ENCODE measurements at places on chromosomes 16 and 17. TPM values are rescaled to one million over a fixed set of nuclear protein-coding genes. Genes with fewer than 3 reads are reported as not detected.
A peak's percentile ranks its signal among the peaks of the same experiment; 100 is the strongest.

The ADGRG3 gene
- 57.3 TPM for total RNA-seq

The SULT1A2 gene
- total RNA-seq = not detected

The OTOP2 gene
- not detected for total RNA-seq

The PRSS36 gene
- total RNA-seq = 2.1 TPM

The KRTAP4-3 gene
- not detected for total RNA-seq

The ELMO3 gene
- total RNA-seq = 2.3 TPM

The RASD1 gene
- 2.4 TPM for total RNA-seq

The ASB16 gene
- total RNA-seq = not detected

The MMP25 gene
- 5.6 TPM for total RNA-seq

The CDC27 gene
- total RNA-seq = 87.3 TPM

DNA sequence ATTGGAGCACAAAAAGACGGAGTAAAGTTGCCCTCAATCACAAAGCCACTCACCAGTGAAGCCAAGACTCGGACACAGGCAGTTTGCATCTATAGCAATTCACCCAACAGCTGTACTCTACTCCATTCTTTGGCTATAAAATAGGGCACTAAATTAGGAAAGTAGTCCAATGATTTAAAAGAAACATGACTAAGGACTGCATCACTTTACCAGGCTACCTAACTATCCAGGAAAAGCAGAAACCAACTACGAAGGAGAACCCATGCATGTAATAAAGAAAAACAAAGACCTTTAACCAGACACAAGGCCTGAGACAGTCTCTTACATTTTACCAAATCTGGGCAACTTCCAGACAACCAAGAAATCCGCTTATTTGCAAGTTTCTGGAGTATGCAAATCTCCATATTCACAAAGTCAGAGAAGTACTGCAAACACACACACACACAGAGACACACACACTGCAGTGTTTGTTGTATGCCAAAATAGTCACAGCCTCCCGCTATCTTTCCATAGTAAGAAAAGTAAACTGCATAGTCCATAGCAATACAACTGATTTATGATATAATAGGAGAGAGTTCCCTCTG lies 59.8 kb downstream of the CDH11 start:
- DNase-seq = no peak
- no peaks in the 10 kb centered on the region for H3K4me1 ChIP-seq
- H3K36me3 ChIP-seq = no peaks in the 10 kb centered on the region
- H3K27ac ChIP-seq = no peak overlapping the region
- no peaks in the 10 kb centered on the region for H3K27me3 ChIP-seq
- no peak overlapping the region for H3K4me3 ChIP-seq

DNA sequence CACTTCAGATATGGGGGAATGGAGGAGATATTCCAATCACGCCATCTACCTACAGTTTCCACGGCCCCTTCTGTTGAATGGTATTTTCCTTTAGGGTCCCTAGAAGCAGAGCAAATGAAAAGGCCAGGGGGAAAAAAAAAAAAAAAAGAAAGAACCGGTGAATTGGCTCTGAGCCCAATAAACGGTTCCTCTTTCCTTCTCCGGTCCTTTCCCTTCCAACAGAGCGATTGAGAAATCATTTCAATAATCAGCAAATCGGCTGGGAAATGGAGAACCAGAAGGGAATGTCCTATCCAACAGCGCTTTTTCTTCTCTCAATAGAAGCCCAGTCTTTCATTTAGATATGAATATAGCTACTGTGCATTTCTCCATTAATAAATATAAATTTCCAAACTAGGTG lies 26.8 kb upstream of the HOXB13 start:
- H3K4me3 ChIP-seq = no peak overlapping the region
- H3K36me3 ChIP-seq = no peaks in the 10 kb centered on the region
- H3K27ac ChIP-seq = no peak overlapping the region
- H3K4me1 ChIP-seq = peaks cover 13% of the 10 kb centered on the region
- peaks cover 53% of the 10 kb centered on the region for H3K27me3 ChIP-seq

DNA sequence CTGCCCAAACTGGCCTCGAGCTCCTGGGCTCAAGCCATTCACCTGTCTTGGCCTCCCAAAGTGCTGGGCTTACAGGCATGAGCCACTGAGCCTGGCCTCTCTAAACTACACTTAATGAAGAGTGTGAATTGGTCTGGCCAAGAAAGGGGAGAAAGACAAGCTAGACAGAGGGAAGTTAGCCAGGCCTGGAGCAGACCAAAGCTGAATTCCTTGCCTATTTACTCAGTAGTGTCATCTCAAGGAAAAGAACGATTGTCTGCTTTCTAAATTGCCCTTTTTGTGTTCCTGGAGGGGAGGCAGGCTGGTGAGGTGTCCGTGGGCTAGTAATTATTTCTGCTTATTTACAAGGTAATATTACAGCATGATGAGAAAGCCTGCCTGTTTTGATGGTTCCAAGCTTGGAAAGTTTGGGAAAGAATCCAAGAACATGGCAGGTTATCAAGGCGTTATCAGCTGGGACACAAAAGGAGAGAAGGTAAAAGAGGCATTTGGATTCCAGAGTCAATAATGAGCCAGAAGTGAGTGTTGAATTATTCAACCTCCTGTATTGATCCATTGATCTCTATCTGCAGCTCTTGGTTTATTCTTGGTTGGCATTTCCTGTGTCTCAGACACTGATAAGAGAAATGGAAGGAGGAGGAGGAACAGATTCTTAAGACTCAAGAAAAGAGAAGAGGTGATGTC lies 6.3 kb upstream of the CBFB start:
- no peaks in the 10 kb centered on the region for H3K36me3 ChIP-seq
- no peaks in the 10 kb centered on the region for H3K27me3 ChIP-seq
- no peak overlapping the region for H3K27ac ChIP-seq
- DNase-seq = no peak
- no peak overlapping the region for H3K4me3 ChIP-seq

DNA sequence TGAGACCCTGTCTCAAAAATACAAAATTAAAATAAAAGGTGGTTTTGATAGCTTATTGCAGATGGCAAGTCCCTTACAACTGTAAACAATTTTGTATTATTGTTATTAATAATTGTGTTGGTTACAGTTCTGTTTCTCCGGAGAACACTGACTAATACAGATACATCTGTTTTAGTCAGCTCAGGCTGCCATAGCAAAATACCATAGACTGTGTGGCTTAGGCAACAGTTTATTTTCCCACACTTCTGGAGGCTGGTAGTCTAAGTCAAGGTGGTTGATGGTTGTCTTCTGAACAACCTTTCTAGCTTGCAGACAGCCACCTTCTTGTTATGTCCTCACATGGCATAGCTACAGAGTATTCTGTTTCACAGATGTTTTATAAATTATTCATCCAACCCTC lies 14.2 kb upstream of the IL21R start:
- H3K36me3 ChIP-seq = no peaks in the 10 kb centered on the region
- H3K4me3 ChIP-seq = no peak overlapping the region
- no peaks in the 10 kb centered on the region for H3K27me3 ChIP-seq
- DNase-seq = no peak
- no peak overlapping the region for H3K27ac ChIP-seq
- peaks cover 27% of the 10 kb centered on the region for H3K4me1 ChIP-seq

DNA sequence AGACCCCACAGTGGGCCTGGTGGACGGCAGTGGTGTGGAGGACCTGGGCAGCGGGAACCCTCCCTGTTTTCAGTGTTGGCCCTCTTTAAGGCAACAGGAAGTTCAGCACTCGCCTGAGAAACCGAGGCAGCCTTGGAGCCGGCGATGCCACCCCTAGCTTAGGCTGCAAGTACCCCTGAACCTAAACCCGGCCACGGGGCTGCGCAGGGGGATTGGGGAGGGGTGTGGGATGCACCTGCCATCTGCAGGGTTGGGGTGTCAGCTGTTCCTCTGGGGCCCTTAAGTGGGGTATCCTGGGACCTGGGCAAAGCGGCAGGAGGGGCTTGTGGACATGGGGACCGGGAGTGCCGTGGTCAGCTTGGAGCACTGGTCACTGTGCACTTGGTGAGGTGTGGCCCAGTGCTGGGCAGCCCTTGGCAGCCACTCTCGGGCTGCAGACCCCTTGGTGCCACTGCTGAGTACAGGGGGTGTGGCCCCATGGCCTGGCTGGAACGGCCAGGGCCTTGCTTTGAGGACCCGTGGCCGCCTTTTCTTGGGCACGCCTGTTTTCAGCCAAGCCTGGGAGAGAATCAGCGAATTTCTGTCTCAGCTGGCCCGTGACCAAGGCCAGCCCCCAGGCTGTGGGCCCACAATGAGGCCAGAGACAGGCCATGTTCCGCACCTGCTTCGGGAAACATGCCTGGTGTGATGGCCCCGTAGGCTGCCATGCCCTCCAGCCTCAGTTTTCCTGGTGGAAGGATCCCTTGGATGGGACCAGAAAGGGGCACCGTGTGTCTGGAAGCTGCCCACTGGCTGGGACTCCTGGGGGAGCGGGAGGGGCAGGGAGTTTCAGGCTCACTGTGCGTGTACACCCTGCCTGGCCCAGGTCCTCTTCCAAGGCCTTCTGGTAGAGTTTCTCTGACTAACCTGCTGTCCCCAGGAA lies 4.1 kb upstream of the SLC25A10 start:
- H3K27ac ChIP-seq = no peak overlapping the region
- no peaks in the 10 kb centered on the region for H3K27me3 ChIP-seq
- no peak for DNase-seq

- H3K36me3 ChIP-seq = no peaks in the 10 kb centered on the region
- no peak overlapping the region for H3K4me3 ChIP-seq
- no peaks in the 10 kb centered on the region for H3K27me3 ChIP-seq
- no peak overlapping the region for H3K27ac ChIP-seq
These were observed 29.5 kb downstream of the FA2H start for GRCh38 chr16:74745109-74745615.

DNA sequence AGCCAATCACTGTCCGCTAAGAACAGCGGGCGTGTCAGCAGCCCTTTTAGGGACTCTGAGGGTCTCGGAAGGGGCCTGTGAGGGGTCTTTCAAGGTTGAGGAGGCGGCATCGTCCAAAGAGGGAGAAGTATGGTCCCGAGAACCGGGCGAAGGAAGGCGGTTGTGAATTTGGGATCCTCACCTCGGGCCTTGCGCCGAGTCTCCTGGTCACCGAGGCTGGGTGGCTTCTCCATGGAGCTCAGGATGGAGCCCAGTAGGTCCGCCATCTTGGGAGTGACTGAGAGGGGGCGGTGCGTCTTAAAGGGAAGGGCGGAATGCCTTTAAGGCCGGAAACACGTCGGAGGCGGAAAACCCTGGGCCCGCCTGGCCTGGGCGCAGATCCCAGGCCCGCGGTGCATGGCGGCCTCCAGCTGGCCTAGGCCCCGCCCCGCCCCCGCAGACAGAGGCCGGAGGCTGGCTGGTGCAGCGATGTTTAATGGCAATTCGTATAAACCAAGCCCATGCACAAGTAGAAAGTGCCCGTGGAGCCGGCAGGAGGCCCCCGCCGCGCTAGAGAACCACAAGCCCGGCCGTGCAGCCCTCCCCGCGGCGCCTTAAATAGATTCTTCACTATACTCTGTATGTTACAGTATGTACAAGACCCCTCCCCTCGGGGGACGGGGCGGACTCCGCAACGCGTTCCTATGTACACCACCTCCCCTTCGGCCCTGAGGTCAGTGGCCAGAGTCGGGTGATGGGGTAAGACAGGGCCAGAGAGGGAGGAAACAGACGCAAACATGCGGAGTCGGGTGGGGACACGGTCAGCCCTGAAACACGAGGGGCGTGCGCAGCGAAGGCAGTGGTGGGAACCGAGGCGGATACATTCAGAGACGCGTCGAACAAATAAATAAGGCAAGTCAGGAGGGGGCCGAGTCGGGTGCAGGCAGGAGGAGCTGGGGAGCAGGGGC lies at the start of gene SPAG7:
Gene SPAG7, minus strand, starts transcription at position 279 of the 947 bp plus-strand sequence. Its CDS starts 13 bp downstream, at position 266.
- peaks cover 18% of the 10 kb centered on the region for H3K36me3 ChIP-seq
- DNase-seq = peak; percentile 98
- peak within 1 kb of the TSS; percentile 89 for H3K4me3 ChIP-seq
- H3K27ac ChIP-seq = peak within 1 kb of the TSS; percentile 86
- peaks cover 32% of the 10 kb centered on the region for H3K4me1 ChIP-seq

DNA sequence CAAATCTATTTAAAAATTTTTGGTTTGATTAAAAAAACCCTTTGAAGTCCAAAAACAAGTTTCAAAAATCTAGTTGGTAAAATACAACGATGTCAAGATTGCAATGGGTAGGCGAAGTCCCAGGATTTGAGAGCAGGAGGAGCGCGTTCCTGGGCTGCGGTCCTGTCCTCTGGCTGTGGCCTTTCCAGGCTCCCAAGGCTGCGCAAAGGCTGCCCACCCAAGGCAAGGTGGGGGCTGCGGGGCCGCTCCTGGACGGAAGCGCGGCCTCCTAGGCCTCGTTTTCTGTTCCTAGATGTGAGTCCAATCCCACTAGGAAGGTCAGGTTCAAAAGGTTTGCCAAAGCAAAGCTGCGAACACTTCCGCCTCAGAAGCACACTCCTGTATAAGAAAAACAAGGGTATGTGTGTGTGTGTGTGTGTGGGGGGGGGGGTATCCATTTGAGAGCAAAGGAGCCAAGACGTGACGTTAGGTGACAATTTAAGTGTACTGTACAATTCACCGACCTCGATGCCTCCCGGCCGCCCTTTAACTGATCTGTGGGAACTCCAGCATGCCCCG lies 9.2 kb downstream of the AHSP start:
- H3K36me3 ChIP-seq = no peaks in the 10 kb centered on the region
- no peak overlapping the region for H3K4me3 ChIP-seq
- no peak for DNase-seq
- H3K27me3 ChIP-seq = peaks cover 20% of the 10 kb centered on the region

DNA sequence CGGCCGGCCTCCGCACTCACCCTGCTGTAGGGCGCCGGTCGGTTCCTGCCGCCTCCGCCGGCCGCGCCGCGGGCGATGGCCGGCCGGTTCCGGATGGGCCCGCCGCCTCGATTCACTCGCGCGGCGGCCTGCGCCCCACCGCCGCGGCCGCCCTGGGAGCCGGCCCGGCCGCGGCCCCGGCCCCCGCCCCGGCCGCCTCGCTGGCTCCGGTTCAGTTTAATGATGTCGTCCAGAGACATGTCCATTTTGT lies 158 bp downstream of the ALYREF start:
- H3K27ac ChIP-seq = no peak overlapping the region
- no peak overlapping the region for H3K4me3 ChIP-seq
- H3K4me1 ChIP-seq = peaks cover 23% of the 10 kb centered on the region
- no peaks in the 10 kb centered on the region for H3K27me3 ChIP-seq
- H3K36me3 ChIP-seq = peaks cover 42% of the 10 kb centered on the region

GRCh38 chr17:8997994-8998628 lies 23.2 kb upstream of the NTN1 start:
- H3K36me3 ChIP-seq = no peaks in the 10 kb centered on the region
- peak; percentile 79 for DNase-seq
- H3K27me3 ChIP-seq = peaks cover 5% of the 10 kb centered on the region
- H3K4me3 ChIP-seq = no peak overlapping the region
- no peak overlapping the region for H3K27ac ChIP-seq

DNA sequence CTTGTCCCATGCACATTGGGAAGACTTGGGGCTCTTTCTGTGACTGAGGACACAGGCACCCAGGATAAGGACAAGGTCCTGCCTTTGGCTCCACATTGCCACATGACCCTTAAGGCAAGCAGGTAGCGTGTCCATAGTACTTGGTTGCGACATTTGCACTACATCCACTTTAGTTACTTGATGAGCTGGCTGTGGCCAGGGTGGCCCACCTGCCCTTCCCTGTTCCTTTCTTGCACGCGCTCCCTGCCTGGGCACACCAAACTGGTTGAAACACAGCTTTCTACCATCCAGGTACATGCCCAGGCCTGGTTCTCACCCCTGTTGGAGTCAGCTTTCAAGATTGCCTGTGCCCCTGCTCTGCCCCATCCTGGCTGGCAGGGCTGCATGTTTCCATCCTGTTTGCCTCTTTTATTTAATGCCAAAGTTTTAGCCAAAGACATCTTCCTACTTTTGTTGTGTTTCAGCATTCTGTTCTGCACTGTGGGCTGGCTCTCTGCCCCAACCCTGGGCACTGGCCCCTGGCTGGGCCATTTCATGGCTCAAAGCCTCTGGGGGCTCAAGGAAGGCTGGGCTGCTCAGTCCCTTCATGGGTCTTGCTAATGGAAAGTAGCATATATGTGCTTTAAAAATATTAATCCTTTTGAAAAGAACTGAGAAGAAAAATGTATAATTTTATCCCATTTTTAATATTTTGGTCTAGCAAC lies 3.2 kb downstream of the B3GNT9 start:
- no peak for DNase-seq
- peaks cover 8% of the 10 kb centered on the region for H3K4me1 ChIP-seq
- H3K36me3 ChIP-seq = peaks cover 38% of the 10 kb centered on the region
- H3K4me3 ChIP-seq = no peak overlapping the region
